ENCODE measurements at places on chromosomes 1 and 21. TPM values are rescaled to one million over a fixed set of nuclear protein-coding genes. Genes with fewer than 3 reads are reported as not detected.

The PSEN2 gene
- 62.3 TPM for total RNA-seq

The TMEM240 gene
- total RNA-seq: not detected

The LCK gene
- total RNA-seq: not detected

The CRYAA gene
- not detected for total RNA-seq

The KRTAP27-1 gene
- not detected for total RNA-seq

The PTGFR gene
- not detected for total RNA-seq

The DCST1 gene
- total RNA-seq: not detected

The LIN28A gene
- total RNA-seq: not detected

The SIM2 gene
- total RNA-seq: not detected

The ADAMTS5 gene
- total RNA-seq: 0.35 TPM

The C1orf141 gene
- not detected for total RNA-seq

The PALMD gene
- 6.5 TPM for total RNA-seq

The GFI1 gene
- 1.4 TPM for total RNA-seq

The PLA2G4A gene
- total RNA-seq: 13.0 TPM

The SLC45A1 gene
- total RNA-seq: 3.3 TPM

The LAMTOR5 gene
- total RNA-seq: 151 TPM

The S100A16 gene
- 401 TPM for total RNA-seq

The ZNF692 gene
- 8.1 TPM for total RNA-seq

The BCL2L15 gene
- total RNA-seq: not detected

The CA6 gene
- not detected for total RNA-seq

The BGLAP gene
- total RNA-seq: not detected

The HCN3 gene
- 0.06 TPM for total RNA-seq

The CHIA gene
- total RNA-seq: not detected

The ST6GALNAC3 gene
- 0.06 TPM for total RNA-seq

The TTLL10 gene
- total RNA-seq: not detected

The S100A7A gene
- total RNA-seq: not detected

The RALGPS2 gene
- 1.2 TPM for total RNA-seq

The LPAR3 gene
- not detected for total RNA-seq

The ZBTB7B gene
- 22.8 TPM for total RNA-seq

The TACSTD2 gene
- total RNA-seq: not detected

The SMYD3 gene
- 16.2 TPM for total RNA-seq

The THEM4 gene
- total RNA-seq: 18.4 TPM

All from Caki2 (cell line).